Natural killer cell treated with Interleukin-12 subunit alpha and Interleukin-12 subunit beta and Interleukin-15 and Interleukin-18, amount 100 ng/mL, for 72 hours (primary cell): ENCODE measurements at places on chromosomes 3 and 15. TPM values are rescaled to one million over a fixed set of nuclear protein-coding genes. Genes with fewer than 3 reads are reported as not detected.

SGO1 gene
- 11.0 TPM for total RNA-seq

CDC25A gene
- 76.7 TPM for total RNA-seq

CCDC39 gene
- total RNA-seq = not detected

PIGZ gene
- 1.4 TPM for total RNA-seq

ZPLD1 gene
- not detected for total RNA-seq

SV2B gene
- not detected for total RNA-seq

SLC51A gene
- not detected for total RNA-seq

KLHL6 gene
- total RNA-seq = 16.9 TPM

CGGBP1 gene
- 75.4 TPM for total RNA-seq

RAD54L2 gene
- 63.4 TPM for total RNA-seq

CXCR6 gene
- 4.0 TPM for total RNA-seq

KIF23 gene
- 23.4 TPM for total RNA-seq

SH2D7 gene
- total RNA-seq = not detected

EPHA3 gene
- not detected for total RNA-seq

IGSF11 gene
- 0.33 TPM for total RNA-seq

RTP1 gene
- not detected for total RNA-seq

SLC28A1 gene
- total RNA-seq = not detected

SLC24A5 gene
- total RNA-seq = not detected

MOBP gene
- not detected for total RNA-seq

ATP2B2 gene
- not detected for total RNA-seq

NEK10 gene
- 4.0 TPM for total RNA-seq

EXD1 gene
- not detected for total RNA-seq

XPC gene
- 24.6 TPM for total RNA-seq

ISLR2 gene
- not detected for total RNA-seq

GNB4 gene
- total RNA-seq = 7.2 TPM

CA12 gene
- not detected for total RNA-seq

SLC9C1 gene
- not detected for total RNA-seq

GAP43 gene
- not detected for total RNA-seq

XIRP1 gene
- 0.43 TPM for total RNA-seq

C3orf20 gene
- total RNA-seq = not detected

OXTR gene
- 1.8 TPM for total RNA-seq

PRSS50 gene
- total RNA-seq = not detected
